ENCODE measurements at places on chromosomes 12 and 14.
A peak's percentile ranks its signal among the peaks of the same experiment; 100 is the strongest.

GRCh38 chr12:115227137-115227615 lies 543.2 kb upstream of the TBX3 start:
- DNase-seq, result peak; percentile 96

DNA sequence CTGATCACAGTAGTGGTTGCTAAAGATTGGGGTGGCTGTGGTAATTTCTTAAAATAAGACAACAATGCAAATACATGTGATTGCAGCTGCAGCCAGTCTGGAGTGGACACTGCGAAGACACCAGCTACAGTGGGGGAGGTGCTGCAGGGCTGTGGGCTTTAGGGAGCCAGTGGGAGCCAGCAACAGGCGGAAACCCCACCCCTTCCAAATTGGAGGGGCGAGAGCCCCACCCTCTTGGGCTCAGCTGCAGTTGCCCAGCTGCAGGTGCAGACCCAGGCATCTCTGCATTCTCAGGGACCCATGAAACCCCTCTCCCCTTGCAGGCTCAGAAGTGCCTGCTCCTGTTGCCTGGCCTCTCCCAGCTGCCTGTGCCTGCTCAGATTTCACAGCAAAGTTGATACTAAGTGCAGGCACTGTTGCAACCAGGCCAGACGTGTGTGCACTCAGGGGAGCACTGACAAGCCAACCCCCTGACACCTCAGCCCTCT lies 104.8 kb downstream of the MYF5 start:
- DNase-seq, result no peak

GRCh38 chr12:85527192-85527591 lies 247.2 kb downstream of the ALX1 start:
- DNase-seq, result no peak

DNA sequence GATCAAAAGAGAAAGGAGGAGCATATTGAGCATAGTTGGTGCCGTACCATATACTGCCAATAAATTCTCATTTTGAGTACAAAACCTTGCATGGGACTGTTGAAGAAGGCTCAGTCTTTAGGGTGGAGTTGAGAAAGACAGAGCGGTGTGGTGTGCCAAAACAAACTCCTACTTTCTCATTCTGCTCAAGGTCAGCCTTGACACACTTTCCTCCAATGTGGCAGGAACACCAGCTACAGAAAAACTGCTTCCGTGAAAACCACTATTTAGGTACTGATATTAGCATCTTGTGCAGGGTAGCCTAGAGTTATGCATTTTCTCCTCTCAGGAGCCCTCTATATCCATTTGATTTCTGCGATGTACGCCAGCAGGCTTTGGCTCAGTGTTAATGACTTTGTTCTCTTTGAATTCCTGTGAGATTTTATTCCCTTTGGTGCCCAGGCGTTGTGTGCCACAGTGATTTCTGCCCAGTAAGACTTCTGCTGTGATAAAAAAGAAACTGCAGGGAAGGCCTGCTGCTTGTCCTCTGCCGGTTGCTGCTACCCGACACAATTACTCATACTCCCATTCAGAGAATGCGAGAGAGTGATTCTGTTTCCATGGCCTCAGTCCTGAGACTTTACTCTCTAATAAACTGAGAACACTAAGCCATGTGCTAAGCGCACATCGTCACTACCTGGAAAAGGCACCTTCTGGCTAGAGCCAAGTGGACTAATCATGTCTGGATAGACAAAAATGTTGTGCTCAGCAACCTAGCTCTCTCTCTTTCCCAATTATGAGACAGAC lies 88.3 kb upstream of the MDM1 start:
- DNase-seq, result peak; percentile 22

GRCh38 chr12:119593578-119594398 lies at the start of gene TMEM233:
TMEM233 (plus strand) TSS chr12:119593774; CDS start chr12:119593849, 75 bp downstream.
- no peak for DNase-seq
